ENCODE measurements at places on chromosomes 11 and 22.

GRCh38 chr11:124114942-124115781 lies at the start of gene VWA5A:
TSS of gene VWA5A (plus strand) at chr11:124115450. CDS start at chr11:124117512, 2,062 bp downstream.
- peak; percentile 82 for DNase-seq

- no peak for DNase-seq
These were observed 2.1 kb upstream of the GSTP1 start for GRCh38 chr11:67581469-67581868.

- no peak for DNase-seq
These were observed 91.8 kb upstream of the RTL6 start for GRCh38 chr22:44589831-44590230.

DNA sequence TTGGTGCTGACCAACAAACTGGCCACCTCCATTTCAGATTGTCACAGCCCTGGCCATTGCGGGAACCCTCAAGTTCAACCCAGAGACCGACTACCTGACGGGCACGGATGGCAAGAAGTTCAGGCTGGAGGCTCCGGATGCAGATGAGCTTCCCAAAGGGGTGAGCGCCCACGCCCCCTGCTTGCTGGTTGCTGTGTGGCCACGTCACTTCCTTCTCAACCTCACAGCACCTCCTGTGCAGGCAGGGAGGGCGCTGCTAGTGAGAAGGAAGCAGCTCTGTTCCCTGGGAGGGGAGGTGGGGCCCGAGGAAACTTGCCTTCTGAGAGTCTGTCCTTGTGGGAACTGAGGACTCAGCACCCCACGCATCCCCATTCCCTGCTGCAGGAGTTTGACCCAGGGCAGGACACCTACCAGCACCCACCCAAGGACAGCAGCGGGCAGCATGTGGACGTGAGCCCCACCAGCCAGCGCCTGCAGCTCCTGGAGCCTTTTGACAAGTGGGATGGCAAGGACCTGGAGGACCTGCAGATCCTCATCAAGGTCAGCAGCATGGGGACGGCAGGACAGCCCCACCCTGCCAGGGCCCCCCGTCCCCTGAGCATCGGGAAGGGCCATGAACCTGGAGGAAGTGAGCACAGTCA lies 19.3 kb downstream of the POLR3H start:
- peak; percentile 75 for DNase-seq

DNA sequence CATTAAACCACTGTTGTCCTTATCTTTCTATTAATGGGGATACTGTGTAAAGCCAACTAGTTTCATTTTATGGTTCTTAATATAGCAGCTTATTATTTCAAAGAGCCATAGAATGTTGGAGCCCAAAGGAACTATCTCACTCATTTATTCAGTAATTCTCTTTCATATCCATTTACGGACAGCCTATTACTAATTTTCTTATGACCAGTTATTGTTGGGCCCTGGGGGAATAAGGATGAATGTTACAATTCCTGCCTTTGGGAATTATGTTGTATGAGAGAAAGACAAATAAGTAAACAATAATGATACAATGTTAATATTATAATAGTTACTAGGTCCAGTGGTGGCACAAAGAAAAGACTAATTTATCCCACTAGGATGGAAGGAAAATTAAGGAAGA lies 52.4 kb downstream of the AAMDC start:
- DNase-seq, result no peak

DNA sequence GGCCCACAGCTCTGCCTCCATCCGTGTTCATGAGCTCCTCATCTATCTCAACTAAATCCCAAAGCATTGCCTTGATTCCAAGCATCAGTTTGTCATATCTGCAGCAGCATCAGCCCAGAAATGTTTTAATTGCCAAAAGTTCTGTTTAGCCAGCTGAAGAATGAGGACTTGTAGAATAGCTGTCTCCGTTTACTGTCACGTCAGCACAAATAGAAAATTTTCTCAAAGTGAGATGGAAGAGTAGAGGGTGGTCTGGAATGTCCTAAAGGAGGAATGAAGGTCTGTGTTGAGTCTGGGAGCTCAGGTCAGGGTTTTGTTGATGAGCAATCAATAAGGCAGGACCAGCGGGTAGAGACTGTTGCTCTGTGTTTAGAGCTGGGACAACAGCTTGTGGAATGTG lies 134.9 kb upstream of the ISX start:
- no peak for DNase-seq

- peak; percentile 68 for DNase-seq
These were observed 48.5 kb upstream of the PRDM11 start for GRCh38 chr11:45097721-45098493.

- DNase-seq, result no peak
These were observed 53.7 kb downstream of the PPP6R2 start for GRCh38 chr22:50396751-50397370.

DNA sequence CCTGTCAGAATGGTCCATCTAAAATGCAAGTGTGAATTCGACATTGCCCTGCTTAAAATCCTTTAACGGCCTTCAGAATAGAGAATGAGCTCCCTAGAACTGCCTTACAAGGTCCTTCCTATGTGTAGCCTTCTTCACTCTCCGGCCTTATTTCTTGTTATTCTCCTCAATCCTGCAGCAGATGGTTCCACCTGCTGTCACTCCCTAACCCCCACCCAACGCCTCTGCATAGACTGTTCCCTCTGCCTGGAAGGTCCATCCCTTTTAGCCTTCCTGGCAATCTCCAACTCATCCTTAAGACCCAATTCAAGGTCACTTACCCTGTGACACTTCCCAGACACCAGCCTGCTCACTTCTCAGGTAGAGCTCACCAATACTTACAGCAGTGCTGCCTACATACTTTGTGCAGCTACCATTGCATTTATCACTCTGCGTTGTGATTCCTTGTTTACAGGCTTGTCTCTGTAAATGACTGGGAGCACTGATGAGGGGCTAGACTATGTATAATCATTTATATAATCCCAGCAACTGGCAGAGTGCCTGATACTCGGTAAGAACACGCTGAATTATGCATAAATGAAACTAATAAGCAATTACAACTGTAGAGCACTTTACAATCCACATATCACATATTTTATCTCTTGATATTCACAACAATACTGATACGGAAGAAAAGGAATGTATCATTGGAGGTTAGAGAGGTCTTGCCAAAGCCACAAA lies 58.9 kb downstream of the CLPB start:
- no peak for DNase-seq

- no peak for DNase-seq
These were observed 28.7 kb downstream of the INCENP start for GRCh38 chr11:62152245-62153086.

DNA sequence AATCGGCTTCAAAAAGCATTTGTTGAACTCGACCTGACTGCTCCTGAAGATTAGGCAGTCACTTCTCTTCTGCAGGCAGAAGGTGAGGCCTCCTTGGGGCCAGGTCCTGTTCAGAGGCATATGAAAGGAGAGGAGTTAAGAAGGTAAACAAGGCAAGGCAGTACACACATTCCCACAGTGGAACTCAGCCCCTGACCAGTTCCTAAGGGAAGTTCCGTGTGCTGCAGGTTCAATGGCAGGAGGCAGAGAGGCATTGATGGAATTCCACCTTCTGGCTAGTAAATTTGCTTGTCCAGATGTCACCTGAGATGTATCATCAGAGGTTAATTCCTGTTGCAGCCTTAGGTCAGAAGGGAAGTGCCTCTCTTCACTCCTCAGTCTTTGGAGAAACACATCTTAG lies 337.0 kb upstream of the MTNR1B start:
- DNase-seq, result no peak

DNA sequence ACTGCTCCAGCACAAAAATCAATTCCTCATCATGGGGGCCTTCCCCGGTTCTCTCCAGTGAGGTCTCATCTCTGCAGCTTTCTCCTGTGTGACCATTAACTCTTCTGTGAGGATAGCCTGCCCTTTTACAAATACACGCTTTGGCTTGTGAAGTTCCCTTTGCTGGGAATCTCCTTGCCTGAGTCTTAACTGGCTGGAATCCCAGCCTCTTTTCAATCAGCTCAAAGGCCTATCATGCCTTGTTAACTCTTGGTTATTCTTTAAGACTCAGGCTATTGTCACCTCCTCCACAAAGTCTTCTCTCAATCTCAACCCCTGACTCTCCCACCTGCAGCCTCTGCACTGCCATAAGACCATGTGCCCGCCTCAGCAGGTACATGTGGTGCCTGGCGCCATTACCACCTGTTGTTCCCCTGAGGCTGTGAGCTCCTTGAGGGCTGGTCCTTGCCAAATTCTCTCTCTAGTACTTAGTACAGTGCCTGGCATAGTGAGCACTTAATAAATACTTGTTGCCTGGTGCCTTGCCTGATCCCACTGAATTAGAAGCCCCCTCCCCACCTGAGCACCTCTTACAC lies 128.2 kb downstream of the ST3GAL4 start:
- DNase-seq, result no peak

DNA sequence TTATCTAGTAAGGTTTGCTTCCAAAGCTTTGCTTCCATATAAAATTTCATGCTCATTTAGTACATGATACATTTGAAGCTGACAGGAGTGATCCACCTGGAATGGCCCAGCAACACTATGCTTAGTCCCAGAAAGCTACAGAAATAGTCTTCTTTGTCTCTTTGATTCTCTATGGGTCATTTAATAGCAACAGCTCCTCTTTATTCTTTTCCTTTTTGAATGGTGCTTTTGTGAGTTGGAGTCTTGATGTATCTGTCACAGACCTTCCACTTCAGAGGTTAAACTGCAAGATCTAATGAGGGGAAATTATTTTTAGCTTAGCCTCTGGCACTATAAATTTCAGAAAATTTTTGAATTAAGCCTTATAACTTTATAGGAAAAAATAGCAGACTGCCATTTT lies 509.5 kb downstream of the KCNA4 start:
- DNase-seq, result no peak

DNA sequence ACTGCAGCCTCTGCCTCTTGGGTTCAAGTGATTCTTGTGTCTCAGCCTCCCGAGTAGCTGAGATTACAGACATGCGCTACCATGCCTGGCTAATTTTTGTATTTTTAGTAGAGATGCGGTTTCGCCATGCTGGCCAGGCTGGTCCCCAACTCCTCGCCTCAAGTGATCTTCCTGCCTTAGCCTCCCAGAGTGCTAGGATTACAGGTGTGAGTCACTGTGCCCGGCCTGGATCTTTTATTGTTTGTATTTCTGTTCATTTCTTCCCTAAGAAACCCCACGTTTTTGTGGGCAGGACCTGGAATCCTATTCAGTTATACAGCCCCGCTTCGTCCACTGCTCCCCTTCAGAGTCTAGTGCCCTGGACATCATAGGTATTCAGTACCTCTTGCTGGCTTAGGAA lies 28.7 kb downstream of the ZBTB16 start:
- DNase-seq, result no peak

- peak; percentile 23 for DNase-seq
These were observed 72.0 kb downstream of the SLC5A12 start for GRCh38 chr11:26649884-26650283.

- no peak for DNase-seq
These were observed 40.1 kb downstream of the MUC5B start for GRCh38 chr11:1263010-1263409.

- no peak for DNase-seq
These were observed 14.3 kb downstream of the POLR2F start for GRCh38 chr22:37967637-37968451.

- no peak for DNase-seq
These were observed 91.1 kb upstream of the LMO1 start for GRCh38 chr11:8354622-8355415.

DNA sequence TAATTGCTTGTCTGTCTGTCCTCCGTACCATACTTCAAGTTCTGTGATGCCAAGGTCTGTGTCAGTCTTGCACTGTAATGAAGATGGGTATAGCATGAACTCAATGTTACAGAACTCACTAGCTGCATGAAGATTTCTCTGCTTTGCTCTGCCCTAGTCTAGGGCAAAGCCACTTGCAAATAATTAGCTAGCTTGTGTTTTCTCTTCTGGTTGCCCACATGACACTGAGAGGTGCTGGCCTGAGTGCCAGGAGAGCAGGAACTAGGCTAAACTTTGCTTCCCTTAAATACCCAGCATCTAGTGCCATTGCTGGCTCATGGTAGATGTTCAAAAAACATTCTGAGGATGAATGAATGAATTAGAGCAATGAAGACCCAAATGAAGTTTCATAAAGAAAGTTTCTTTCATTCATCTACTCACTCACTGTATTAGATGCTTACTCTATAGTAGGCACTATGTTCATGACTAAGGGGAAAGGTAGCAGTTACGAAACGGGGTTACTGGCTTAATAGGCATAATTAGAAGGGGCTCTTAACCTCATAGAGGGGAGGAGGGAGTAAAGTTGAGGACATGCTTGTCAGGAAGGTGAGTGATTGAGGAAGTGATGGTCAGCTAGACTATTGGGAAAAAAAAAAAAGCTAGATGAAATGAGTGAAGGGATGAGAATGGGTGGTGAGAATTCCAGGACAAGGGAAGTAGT lies 4.4 kb upstream of the ENDOD1 start:
- no peak for DNase-seq

- no peak for DNase-seq
These were observed 32.6 kb downstream of the KIAA0930 start for GRCh38 chr22:45207981-45208664.

DNA sequence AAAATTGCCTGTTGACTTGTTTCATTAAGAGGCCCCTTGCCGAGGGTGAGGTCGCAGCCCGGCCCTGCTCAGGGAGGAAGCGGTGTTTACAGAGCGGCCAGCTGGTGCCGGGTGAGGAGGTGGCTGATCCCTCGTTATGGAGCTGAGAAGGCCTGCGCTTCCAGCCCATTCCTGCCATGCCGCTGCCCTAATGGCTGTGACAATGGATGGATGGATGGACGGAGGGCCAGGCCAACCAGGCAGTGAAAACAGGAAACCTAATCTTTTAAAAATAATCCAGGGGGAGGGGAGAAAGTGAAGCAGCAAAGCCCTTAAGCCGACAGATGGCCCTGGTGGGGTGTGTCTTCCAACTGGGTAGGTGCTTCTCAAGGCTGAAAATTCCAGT lies 38.5 kb downstream of the BCR start:
- DNase-seq, result no peak

GRCh38 chr11:8032576-8033304 lies 45.6 kb downstream of the EIF3F start:
- DNase-seq, result no peak

DNA sequence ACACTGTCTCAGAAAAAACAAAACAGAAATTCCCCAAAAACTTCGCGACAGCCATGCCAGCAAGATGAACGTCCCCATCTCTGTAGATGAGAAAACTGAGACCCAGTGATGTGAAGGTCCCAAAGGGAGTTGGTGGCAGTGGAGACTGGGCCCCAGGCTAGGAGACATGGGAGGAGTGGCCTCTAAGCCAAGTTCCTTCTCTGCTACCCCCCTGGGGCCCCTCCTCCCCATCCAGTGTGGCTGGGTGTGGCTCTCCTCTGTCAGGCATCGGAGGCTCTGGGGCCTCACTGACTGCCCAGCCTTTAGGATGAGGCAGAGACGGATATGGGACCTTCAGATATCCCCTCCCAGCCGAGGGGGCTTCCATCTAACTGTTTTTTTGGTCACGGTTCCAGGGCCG lies 9.8 kb downstream of the RELT start:
- DNase-seq, result no peak
